Activated T-helper 2 cell treated with anti-CD3 and anti-CD28 coated beads, Interferon-gamma antibody, Interleukin-2, Interleukin-4, amounts not matched to agents 10 μg/mL and 5 μg/mL and 100 μg/mL, durations not matched to agents 14 hours and 24 hours and 36 hours (primary cell): ENCODE measurements at places on chromosomes 4 and X.

DNA sequence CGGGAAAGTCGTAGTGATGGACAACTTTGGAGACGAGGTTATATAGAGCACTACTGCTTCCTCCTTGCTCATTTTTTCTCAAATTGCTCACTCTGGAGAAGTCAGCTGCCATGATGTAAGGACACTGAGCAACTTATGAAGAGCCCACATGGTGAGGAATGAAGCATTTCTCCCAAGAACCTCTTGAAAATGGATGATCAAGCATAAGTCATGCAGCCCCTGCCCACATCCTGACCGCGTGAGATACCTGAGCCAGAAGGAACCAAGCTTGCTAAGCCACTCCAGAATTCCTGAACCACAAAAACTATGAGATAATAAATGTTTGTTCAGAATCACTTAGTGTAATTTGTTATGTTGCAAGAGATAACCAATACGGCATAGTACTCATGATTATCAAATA lies 42.8 kb downstream of the PDE5A start:
- DNase-seq, result no peak

- DNase-seq, result no peak
These were observed 3.8 kb upstream of the TBC1D14 start for GRCh38 chr4:6905516-6906445.

- no peak for DNase-seq
These were observed 28.8 kb upstream of the FGF13 start for GRCh38 chrX:138740341-138740740.

DNA sequence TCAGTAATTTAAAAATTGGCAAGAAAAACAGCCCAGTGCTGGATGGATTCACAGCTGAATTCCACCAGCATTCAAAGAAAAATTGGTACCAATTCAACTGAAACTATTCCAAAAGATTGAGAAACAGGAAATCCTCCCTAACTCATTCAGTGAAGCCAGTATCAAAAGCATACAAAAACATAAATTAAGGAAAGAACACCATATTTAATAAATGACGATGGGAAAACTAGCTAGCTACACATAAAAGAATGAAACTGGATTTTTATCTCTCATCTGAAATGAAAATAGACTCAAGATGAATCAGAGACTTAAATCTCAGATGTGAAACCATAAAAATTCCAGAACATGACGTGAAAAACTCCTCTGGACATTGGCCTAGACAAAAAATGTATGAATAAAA lies 516.8 kb upstream of the SPANXN1 start:
- DNase-seq, result no peak

GRCh38 chrX:129145840-129146272 lies 377.4 kb downstream of the SMARCA1 start:
- no peak for DNase-seq

GRCh38 chr4:36254371-36254770 lies 10.1 kb upstream of the ARAP2 start:
- no peak for DNase-seq

GRCh38 chrX:154719132-154719675 lies 31.7 kb downstream of the GAB3 start:
- DNase-seq, result peak; percentile 22

DNA sequence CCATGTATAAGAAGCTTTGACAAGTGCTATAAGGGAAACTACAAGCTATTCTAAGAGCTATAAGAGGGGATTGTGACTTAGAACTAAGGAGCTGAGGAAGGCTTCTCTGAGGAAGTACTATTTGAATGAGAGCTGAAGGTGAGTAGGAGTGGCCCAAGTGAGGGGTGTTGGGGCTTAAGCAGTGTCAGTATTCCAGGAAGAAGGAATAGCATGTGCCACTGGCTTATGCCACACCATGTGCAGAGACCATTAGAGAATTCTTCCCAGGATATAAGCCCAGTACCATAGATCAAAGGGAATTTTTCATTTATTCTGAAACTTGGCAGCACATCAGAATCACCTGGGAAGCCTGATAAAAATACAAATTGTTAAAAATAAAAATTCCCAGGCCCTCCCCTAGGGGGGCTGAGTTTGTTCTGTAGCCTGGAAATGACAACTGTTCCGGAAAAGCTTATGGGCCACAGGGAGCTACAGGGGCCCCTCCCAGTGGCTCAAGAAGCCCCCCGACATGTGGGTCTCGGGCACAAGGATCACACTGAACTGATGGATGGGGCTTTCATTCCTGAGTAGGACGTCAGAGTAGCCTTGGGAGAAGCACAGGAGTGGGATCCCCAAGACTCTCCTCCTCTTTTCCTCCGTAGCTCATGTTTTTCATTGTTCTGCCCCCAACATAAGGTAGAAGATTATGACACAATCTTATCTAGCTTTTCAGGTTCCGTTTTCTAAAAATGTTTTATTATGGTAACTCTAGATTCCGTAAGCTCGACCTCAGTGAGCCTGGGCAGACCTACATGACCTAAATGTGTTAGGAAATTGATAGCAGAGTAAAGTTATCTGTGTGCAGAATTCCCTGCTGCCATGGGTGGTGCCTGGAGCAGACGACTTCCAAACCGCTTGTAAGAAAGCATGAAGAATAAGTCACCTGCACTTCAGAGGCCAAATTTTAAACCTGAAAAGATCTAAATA lies 119.3 kb downstream of the AFF1 start:
- DNase-seq, result no peak
